ENCODE measurements at places on chromosomes 7 and 10.

DNA sequence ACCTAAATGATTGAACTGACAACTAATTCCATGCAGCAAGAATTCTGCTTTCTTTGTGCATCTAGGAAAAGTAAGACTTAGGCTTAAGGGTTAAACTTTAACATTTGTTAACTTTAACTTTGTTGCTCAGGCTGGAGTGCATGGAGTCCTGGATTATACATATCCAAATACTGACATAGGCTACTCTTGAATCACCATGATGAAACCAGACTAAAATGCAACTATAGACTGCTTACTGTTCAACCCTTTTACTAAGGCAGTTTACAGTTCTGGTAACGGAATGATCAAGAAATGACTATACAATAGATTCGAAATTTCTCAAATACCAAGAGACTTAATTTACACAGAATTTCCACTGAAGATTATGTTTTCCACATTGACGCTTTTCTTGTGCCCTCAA is 52.0 kb downstream of the PUS7 start:
- no peak for DNase-seq

- DNase-seq, result no peak
These were observed 382 bp upstream of the MBLAC1 start for GRCh38 chr7:100126239-100126930.

DNA sequence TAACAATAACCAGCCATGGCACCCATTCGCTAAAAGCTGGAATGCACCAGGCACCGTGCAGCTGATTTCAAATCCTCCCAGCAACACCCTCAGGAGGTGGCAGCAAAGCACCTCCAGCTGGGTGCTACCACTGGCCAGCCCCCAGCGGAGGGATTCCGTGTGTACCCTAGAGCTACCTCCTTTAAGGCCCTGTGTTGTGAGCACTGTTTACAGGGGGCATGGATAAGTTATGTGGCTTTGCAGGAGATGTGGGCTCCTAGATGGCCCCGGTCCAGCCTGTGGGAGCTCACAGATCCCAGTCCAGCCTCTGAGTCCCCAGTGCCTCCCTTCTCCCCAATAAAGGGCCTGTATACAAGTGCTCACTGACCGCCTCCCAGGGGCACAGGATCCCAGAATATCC is 27.1 kb downstream of the TNRC18 start:
- peak; percentile 66 for DNase-seq

- DNase-seq, result no peak
These were observed 915.8 kb downstream of the TYW1 start for GRCh38 chr7:67912437-67912836.

DNA sequence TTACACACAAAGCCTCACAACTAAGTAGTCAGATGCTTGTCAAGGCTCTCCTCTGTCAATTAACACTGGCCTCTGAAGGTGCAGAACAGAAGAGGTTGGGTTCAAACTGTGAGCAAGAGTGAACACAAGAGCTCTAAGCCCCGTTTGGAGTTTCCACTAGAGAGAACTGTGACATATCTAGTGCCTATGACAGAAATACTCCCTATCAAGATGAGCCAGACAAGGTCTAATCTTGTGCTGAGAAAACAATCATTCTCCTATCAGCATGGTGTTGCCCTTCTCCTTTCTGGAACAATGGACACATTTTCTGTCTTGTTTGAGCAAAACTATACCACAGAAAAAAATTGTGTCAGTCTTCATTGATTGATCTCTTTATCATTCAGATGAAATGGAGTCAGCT is 62.4 kb upstream of the CCDC71L start:
- no peak for DNase-seq

DNA sequence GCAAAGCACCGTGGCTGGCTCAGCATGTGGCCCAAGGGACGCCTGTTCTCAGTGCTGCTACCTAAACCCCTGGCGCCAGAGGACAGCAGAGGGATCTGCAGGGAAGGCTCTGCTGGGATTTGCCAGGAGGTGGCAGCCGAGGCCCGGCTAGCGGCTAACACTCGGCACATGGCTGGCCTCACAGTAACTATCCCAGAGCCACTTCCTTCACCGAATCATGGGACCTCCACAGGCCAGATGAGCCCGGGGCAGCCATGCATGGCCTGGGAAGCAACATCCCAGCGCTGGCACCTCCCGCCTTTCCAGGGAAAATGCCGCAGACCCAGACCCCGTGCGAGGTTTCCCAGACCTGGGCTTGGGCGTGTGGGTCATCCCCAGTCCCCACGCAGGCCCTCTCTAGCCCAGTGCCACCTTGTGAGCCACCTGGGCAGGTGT is 36.4 kb downstream of the DPYSL4 start:
- DNase-seq, result no peak

- DNase-seq, result no peak
These were observed 74.7 kb downstream of the MKI67 start for GRCh38 chr10:128051548-128051947.

GRCh38 chr7:31716355-31716754 is 29.3 kb downstream of the PPP1R17 start:
- DNase-seq, result no peak

DNA sequence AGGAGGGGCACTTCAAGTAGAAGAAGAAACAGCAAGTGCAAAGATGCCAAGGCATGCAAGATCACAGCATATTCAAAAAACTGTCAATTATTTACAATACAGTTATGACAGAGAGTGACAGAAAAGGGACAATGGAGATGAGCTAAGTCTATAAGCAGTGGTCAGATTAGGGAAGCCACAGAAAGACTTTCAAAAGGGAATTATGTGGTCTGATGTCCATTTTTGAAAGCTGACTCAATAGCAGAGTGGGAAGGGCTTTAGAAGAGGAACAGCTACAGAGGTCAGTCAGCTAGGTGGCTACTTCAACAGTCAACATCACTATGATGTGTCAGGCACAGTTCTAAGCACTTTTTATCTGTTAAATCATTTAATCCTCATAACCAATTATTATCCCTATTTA is 45.2 kb upstream of the SPOCK2 start:
- peak; percentile 56 for DNase-seq

DNA sequence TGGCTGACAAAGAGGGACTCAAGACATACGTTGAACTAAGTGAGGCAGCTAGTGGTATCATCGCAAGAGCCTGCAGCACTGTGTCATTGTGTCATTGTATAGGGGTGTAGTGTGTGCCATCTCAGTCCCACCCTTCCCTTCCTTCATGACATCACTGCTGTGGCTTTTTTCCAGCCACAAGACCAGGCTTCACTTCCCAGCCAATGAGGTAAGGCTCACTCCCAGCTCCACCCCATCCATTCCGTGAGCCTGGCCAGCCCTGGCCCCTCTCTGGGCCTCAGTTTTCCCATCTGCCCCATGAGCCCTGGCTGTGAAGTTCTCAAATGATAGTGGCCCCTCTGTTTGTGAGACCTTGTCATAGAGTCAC is 134.3 kb upstream of the ZMIZ1 start:
- no peak for DNase-seq

DNA sequence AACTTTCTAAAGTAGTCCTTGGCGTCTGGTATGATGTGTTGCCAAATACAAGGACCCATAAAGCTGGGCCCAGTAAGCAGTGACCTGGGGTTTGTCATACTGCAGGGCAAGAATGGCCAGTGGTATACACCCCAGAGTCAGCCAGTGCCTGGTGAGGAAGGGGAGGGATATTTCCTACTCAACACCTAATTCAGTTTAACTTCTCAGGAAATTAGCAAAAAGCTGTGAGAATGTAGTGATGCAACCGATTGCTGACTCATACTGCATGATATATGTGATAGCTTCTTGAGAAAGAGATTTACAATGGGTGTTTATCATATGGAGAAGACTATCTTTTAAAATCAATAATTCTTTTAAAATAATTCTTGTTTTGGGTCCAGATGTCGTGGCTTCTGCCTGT is 889.3 kb upstream of the CELF2 start:
- no peak for DNase-seq

DNA sequence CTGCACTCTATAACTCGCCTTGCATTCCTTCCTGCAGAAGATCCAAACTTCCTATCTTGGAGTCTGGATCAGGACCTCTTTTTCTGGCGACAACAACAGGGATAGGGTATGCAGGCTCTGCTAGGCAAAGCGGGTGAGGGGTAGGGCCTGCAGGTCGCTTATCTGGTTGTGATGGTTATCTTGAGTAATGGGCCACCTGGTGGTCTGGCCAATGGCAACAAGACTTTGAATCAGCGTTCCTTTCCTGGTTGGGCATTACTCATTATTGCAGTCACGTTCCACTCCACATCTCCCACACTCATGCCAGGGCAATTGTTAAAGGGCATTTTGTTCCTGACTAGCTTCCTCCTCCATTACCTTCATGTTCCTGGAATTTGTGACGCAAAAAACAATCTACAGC is 48.4 kb upstream of the PLXDC2 start:
- no peak for DNase-seq

- no peak for DNase-seq
These were observed 28.6 kb downstream of the LSMEM1 start for GRCh38 chr7:112509402-112509801.

- no peak for DNase-seq
These were observed 120.1 kb upstream of the PITRM1 start for GRCh38 chr10:3292636-3293035.

DNA sequence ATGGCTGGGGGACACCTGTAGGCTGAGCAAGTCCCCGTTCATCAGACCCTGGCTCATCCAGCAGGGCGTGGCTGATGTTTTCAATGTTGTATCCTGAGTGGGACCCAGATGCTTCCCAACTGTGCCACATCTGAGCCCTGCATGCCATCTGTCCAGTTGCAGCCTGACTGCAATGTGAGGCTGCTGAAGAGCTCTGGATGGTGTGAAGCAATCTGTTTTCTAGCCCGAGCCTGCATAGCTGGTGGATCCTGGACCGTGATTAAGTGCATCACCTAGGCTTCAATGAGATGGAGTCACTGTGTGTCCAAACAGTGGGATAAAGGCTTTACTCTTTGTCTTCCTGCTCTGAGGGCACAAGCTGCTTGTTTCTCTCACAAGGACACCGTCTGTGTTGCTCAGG is 99.8 kb downstream of the TCF7L2 start:
- DNase-seq, result no peak

DNA sequence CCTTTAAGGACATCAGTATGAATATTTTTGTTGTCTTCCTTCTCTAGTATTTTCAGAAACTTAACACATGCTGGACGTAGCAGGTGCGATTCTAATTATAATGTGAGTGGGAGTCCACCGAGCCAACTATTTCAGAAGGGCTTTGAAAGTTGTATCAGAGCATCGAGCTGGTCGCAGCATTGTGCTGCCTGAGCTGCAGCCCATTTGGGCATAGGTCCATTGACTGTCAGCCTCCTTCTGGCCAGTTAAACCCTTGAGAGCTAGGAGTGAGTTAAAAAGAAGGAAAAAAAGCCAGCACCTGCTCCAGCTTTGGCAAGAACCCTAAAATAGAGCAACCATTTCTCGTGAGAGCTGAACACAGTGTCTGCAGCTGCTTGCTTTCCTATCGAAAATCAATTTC is 47.8 kb downstream of the SLC35G1 start:
- no peak for DNase-seq

- DNase-seq, result no peak
These were observed 63.8 kb downstream of the GRB10 start for GRCh38 chr7:50718876-50719275.

DNA sequence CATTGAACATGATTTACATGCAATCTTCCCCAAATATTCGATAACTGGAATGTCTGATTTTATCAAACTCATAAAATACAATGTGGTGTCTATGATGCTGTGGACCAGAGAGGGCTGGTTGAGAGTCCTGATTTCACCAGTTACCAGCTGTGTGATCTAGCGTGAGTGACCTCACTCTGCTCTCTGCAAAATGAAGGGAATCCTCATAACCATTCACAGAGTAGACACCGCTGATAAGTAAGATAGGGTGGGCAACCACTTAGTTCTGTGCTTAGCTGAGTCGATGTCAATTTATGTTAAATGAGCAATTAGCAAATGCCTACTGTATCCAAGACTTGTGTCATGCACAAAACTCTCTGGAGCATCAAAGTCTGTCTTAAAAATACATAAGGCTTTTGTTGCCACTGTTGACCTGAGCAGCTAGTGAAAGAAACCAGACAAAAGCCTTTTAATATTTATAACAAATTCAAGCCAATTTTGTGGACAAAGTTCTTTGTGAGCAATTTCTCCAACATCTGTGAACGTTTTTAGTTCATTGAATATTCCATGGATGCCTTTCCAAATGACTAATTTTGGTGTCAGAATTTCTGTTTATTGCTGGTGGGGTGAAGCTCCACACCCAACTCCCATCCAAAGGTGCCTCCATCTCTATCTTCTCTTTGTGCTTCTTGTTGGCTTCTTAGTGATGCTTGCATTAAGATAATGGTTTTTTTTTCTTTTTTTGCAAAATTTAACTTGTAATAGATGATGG is 314.2 kb downstream of the ADRA2A start:
- no peak for DNase-seq

DNA sequence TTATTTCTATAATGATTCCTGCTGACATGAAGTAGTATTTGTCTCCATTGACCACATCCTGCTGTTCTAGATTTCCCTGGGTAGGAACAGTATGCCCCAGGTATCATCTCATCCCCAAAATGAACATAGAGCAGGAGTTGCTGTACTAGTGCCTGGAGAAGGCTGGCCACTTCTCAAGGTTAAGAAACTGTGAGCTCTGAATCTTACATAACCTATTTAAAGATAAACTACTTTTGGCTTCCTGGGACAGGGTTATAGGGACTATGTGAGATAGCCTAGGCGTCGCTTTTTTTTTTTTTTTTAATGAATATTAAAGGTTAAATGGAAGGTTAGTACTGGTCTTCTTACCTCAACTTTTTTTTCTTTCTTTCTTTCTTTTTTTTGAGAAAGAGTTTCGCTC is 103.0 kb downstream of the LRRC4 start:
- no peak for DNase-seq

- DNase-seq, result no peak
These were observed 22.8 kb downstream of the CREB5 start for GRCh38 chr7:28435152-28435551.

- DNase-seq, result no peak
These were observed 179.2 kb upstream of the CDCA7L start for GRCh38 chr7:22124941-22125340.

DNA sequence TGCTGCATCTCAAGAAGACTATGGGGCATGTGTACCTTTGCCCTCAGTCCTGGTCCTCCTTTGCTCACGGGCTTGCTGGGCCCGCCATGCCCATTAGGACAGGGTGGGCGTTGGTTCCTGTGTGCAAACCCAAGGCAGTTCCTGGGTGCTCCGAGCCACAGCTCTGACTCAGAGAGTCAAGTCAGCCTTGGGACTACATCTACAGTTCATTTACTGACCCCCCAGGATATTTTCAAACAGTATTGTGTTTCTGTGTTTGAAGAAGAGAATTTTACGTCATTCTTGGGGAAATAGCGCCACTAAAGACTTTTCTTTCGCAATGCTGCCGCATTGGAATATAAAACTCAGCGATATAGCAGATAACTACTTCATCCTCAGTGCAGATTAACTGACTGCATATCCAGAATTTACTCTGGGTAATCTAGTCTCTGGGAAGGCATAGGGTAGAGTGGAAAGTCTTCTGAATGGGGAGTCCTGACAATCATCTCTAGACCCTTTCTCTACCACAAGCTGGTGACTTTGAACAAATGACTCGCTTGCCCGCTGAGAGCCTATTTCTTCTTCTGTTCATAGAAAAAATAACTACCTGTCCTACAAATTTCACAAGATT is 638.9 kb upstream of the FZD8 start:
- no peak for DNase-seq

GRCh38 chr7:13099154-13099795 is 411.8 kb downstream of the ARL4A start:
- no peak for DNase-seq

- DNase-seq, result no peak
These were observed 13.3 kb upstream of the CNPY1 start for GRCh38 chr7:155559519-155560108.

All from MM.1S (cell line).